Fibroblast of mammary gland (primary cell): ENCODE measurements at places on chromosomes 1 and 21.

GRCh38 chr21:15257646-15258045, 192.8 kb upstream of the NRIP1 start:
- DNase-seq, result no peak

DNA sequence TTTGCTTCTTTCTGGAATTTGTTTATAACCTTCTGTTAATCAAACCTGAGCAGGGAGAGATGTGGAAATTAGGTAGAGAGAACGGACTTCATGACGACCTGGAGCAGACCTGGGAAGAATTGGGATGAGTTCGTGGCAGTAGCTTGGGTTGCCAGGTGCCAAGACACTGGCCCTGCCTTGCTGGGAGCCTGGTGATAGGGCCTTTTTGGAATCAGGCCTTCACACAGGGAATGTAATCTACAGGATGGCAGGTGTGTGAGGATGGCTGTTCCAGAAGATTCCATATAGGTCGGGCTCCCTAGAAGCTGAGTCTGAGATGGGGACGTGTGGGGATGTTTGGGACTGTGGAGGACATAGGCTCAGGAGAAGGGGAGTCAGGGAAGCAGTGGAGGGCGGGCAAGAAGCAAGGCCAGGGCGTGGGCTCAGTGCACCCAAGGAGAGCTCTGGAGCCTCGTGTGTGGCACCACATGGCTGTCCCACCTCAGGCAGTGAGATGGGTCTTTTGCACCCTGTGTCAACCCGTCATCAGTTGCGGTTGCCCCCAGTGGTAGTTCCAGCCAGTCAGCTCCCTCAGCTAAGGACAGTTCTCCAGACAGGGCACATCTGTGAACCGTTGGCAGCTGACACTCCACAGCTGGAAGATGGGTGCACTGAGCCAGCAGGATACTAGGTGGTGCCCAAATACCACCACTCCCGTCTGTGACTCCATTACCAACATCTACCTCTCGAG, 395.9 kb downstream of the MATN1 start:
- DNase-seq, result no peak

GRCh38 chr1:115547696-115548095, 94.1 kb upstream of the VANGL1 start:
- DNase-seq, result no peak

- DNase-seq, result peak; percentile 36
Observed at GRCh38 chr1:6157528-6158174, 22.5 kb downstream of the CHD5 start.

GRCh38 chr1:234373959-234374254, 651 bp downstream of the COA6 start:
- no peak for DNase-seq

DNA sequence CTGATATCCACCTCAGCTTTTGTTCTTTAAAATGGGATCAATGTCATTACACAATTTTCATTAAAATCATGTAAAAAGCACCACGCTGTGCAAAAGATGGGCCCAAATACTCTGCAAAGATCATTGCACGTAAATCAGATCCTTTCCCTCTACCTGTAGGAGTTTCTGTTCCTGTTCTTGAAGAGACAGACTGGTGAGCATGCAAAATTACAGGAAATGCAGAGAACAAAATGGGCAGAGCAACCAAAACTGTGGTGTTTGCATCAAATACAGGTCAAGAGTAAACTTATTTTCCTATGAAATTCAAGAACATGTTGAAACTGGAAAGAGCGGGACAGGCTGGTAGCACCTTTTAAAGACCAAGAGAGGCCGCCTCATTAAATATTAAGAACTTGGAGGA, 294.9 kb upstream of the ADGRL2 start:
- DNase-seq, result no peak

GRCh38 chr1:245599371-245600174, 444.8 kb downstream of the KIF26B start:
- peak; percentile 97 for DNase-seq

GRCh38 chr21:28627691-28628090, 365.0 kb downstream of the LTN1 start:
- DNase-seq, result peak; percentile 66

GRCh38 chr1:231695439-231696255, 69.1 kb downstream of the DISC1 start:
- DNase-seq, result peak; percentile 53

DNA sequence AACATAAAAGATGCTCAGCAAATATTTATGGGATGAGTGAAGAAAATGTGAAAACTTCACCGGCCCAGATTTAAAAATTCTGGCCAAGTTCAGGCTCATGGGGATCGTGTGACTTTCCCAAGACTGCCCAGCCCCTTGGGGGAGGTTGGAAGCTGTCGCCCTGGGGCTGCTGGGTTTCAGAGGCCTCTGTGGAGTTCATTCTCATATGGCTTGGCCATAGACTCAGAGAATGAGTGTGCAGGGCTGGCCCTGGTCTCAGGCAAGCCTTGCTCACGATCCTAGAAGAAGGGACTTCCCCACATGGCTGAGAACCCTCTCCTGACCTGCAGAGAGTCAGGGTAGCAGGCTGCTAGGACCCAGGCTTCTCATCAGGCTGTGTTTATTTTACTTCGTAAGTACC, 24.6 kb downstream of the PADI2 start:
- no peak for DNase-seq

DNA sequence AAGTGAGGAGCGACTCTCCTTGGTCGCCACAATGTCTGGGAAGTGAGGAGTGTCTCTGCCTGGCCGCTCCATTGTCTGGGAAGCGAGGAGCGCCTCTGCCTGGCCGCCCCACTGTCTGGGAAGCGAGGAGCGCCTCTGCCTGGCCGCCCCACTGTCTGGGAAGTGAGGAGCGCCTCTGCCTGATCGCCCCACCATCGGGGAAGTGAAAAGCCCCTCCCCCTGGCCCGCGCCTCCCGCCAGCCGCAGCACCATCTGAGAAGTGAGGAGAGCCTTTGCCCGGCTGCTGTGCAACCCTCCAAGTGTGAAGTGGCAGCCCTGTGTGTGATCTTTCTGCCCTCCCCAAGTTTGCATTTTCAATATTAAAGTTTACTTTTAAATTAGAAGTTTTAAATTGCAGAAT, 95.0 kb upstream of the PPP2R5A start:
- DNase-seq, result no peak

GRCh38 chr1:115545791-115546733, 95.7 kb upstream of the VANGL1 start:
- peak; percentile 91 for DNase-seq

- peak; percentile 76 for DNase-seq
Observed at GRCh38 chr1:214584805-214585766, 17.9 kb upstream of the CENPF start.

GRCh38 chr1:151056149-151056548, 3.3 kb downstream of the CDC42SE1 start:
- no peak for DNase-seq
